ENCODE measurements at places on chromosomes 13 and 19.
A peak's percentile ranks its signal among the peaks of the same experiment; 100 is the strongest.

DNA sequence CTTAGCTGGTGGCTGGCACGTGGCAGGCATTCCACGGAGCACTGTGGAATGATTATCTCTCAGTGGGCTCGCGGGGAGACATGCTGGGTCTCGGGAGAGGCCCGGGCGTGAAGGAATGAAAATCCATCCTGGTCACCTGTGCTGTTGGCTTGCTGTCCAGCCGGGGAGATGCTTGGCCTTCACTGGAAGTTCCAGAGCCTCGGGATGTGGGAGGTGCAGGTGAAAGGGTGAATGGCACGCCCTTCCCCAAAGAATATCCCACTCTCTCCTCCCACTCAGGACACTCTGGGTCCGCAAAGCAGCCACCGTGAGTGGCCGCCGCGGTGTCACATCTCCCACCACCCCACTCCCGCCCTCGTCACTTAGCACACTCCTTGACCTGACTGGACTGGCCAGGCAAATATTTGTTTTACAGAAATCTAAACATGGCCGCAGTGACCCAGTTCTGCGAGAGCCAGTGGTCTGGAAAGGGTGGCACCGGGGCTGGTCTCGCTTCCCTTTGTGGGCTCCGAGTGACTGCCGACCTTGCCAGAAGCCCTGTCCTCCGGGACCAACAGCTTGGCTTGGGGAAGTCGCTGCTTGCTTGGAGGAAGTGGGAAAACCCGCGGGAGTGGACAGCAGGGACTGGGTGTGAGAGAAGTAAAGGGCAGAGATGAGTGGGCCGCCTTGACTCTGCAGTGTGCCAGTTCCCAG is 8.0 kb downstream of the DPP9 start:
- DNase-seq, result no peak

DNA sequence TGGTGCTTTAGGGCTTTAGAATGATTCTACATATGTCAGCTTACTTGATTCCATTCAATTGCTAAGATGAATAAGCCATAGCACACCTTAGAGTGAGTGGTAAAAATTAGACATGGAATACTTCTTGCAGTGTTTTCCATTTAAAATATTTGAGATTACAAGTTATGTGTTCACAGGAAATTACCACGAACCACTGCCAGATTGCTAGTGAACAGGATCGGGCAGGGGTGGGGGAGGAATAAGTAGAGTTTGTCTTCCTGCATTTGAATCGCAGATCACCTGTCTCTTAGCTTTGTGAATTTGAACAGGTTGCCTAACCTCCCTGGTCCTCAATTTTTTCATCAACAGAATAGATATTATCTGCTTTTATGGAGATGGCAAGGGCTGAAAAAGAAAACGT is 124.6 kb downstream of the GGACT start:
- DNase-seq, result no peak

GRCh38 chr13:73335210-73335609 is 276.4 kb downstream of the KLF5 start:
- peak; percentile 1 for DNase-seq

- no peak for DNase-seq
Observed at GRCh38 chr13:97275776-97276501, 53.8 kb downstream of the MBNL2 start.

- DNase-seq, result no peak
Observed at GRCh38 chr13:28872427-28873176, 52.5 kb downstream of the MTUS2 start.

All from NCI-H524 (cell line).